ENCODE measurements at places on chromosomes 5 and 9.

GRCh38 chr9:128845186-128845931 is 15.8 kb upstream of the SPOUT1 start:
- DNase-seq = peak; percentile 99

DNA sequence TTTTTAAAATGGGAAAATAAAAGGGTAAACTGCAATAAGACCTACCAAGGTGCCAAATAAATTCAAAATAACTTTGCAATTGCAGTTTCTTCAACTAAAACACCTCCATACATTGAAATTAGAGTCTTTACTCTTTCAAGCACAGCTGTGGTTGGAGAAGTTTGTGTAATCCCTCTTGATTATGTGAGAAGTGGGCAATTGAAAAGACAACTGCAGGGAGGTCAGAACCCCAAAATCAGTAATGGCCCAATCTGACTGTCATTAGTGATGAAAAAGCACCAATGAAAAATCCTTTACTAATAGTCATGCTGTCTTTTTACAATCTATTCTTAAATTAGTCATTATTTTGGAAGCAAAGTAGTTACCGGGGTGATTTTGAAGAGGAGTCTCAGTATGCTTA is 116.7 kb upstream of the RGMB start:
- no peak for DNase-seq

- DNase-seq = no peak
These were observed 512.5 kb downstream of the DMAC1 start for GRCh38 chr9:7287065-7287464.

GRCh38 chr5:72006361-72006760 is 100.9 kb upstream of the MAP1B start:
- DNase-seq = no peak

DNA sequence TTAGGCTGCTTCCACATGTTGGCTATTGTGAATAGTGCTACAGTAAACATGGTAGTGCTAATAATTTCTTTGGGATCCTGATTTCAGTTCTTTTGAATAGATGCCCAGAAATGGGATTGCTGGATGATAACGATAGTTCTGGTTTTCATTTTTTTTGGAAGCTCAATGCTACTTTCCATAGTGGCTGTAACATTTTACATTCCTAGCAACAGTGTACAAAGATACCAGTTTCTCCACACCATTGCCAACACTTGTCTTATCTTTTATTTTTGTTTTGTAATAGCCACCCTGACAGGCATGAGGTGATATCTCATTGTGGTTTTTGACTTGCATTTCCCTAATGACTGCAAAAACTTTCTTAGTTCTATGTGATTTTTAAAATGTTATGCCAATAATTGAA is 68.8 kb upstream of the LRRC70 start:
- no peak for DNase-seq

- peak; percentile 17 for DNase-seq
These were observed 653.7 kb downstream of the NR2F1-AS1 start for GRCh38 chr5:92927291-92927778.

DNA sequence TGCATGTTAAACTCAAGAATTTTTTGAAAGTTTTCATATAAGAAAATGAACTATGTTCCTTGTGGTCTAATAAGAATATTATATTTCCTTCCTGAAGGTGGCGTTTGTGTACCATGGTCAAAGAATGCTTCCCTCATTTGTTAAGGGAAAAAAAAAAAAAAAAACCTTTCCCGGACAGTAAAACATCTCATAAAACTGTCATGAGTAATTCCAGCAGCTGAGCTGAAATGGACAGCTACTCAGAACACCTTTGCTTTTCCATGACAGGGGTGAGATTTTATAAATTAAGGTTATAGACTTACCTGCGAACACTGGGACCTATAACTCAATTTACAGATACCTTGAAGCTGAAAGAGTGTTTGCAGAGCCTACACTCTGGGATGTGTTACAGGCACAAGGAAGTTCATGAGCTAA is 113.2 kb upstream of the RANBP3L start:
- DNase-seq = peak; percentile 20

GRCh38 chr9:85978496-85978895 is 37.5 kb downstream of the NAA35 start:
- DNase-seq = peak; percentile 87

- no peak for DNase-seq
These were observed 71.6 kb downstream of the GCNT1 start for GRCh38 chr9:76530458-76531110.

DNA sequence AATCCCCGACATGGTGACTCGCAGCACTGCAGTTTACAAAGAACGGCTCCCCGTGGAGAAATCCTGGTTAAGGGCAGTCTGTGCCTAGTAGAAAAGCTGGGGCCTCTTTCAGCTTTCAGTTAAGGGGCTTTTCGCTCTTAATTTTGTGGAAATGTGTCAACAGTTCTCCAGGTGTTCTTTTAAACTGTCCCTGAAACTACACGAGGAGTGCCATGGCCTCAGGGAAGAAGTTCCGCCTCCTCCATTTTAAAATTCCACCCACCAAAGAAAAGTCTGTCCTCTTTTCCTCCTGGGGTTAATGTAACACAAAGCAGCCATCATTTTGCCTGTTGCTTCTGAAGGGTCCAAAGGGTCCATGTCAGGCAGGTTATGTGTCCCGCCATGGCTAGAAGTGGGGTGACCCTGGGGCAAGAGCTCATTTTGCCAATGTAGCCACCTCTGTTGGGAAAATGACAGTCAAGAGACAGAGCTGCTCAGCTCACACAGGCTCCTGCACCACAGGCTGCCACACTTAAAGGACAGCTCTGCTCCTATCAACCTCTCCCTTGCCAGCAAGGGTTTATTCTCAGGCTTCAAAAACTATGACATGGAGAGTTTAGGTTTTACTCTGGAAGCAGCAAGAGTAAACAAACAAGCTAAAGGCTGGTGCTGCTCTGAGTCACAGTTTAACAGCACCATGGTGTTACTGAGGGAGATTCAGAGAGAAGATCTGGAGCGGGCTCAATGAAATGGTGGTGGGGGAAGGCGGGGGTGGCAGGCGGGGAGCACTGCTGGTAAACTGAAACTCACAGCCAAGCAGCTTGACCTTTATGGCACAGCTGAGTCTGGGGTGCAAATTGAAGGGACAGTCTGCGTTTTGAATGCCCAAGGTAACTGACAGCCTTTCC is 3.2 kb downstream of the WHRN start:
- peak; percentile 14 for DNase-seq

DNA sequence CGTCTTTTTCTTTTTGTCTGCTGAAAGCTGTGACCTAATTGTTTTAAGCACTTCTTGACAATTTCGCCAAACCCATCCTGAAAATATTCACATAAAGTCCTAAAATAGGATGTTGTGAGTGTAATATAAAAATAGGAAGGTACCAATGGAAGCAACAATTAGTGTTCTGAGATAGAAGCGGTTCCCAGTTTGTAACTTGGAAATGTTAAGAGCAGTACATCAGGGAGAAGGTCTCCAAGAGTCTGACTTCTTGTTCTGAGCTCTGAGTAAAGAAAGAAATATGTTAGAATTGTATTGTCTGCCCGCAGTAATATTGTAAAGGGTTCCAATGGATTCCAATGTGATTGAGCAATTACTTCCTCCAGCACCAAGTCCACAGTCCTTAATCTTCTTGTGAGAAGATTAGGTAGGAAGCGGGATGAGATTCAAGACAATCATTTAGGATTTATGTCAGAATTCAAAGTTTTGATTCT is 3.9 kb downstream of the VCAN start:
- DNase-seq = no peak

GRCh38 chr5:73596705-73597328 is 29.2 kb upstream of the ARHGEF28 start:
- peak; percentile 10 for DNase-seq

DNA sequence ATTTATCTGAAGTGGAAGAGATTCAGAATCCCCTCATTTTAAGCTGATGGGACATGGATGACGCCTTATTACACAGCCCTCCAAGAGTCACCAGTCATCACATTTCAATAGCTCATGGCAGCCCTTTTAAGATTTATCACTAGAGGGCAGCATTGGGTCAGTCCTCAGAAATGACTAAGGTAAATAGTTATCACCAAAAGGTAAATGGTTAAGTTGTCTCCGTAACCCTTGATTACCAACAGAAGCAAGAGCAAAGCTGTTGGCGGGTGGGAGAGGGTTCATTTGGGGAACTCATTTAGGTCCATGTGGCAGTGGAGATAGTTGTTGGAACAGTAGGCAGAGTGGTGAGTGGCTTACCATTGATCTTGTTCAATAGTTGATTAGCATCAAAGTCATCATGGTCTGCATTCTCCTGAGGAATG is 12.0 kb upstream of the C9 start:
- peak; percentile 58 for DNase-seq

Data from NCI-H2171 treated with DMSO at 0.1 percent for 48 hours (cell line).